Stimulated activated CD8-positive, alpha-beta memory T cell treated with anti-CD3 and anti-CD28 coated beads, Interleukin-2, amount 100 ng/mL, for 48 hours (primary cell): ENCODE measurements at places on chromosomes 12 and 14.

- DNase-seq = no peak
Measured at GRCh38 chr14:28323951-28324741, 442.4 kb upstream of the FOXG1 start.

DNA sequence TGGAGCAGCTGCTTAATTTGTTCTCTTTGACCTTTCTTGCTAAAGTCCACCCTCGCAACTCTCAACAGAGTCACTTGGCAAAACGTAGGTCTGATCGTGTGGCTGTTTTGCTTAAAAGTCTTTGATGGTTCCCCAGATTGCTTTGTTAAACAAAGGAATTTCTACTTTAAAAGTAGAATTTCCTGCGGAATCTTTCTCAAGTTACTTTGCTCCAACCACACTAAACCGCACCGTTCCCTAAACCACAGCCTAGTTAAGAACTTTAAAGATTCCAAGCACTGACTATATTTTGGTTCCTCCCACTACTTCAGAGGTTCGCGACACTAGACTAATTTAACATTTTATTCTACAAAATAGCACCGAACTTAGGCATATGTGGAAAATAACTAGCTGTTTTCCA, 114.8 kb upstream of the FGD4 start:
- DNase-seq = no peak

DNA sequence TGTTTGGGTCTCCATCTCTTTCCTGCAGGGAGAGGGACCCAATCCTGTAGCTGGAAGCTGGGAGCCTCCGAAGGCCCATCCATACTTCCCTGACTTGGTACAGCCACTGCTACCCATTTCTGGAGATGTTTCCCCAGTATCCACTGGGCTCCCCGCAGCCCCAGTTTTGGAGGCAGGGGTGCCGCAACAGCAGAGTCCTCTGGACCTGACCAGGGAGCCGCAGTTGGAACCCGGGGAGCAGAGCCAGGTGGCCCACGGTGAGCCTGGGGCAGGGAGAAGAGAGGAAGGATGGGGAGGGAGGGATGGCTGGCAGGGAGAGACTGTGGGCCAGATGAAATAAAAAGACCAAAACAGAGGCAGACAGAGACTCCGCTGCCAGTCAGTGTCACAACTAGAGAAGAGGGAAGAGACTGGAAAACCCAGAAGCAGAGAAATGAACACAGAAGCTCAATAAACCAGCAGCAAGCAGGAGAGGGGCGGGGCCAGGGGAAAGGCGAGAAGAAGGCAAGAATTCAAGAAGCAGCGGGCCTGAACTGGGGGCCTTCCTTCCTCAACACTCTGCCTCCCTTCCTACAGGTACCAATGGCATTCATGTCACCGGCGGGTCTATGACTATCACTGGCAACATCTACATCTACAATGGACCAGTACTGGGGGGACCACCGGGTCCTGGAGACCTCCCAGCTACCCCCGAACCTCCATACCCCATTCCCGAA, 6.3 kb downstream of the LTBR start:
- no peak for DNase-seq

- no peak for DNase-seq
Measured at GRCh38 chr14:101028971-101029667, 125.6 kb upstream of the RTL1 start.

GRCh38 chr14:90060965-90061684, 669 bp upstream of the KCNK13 start:
- no peak for DNase-seq

GRCh38 chr12:127257366-127257935, 1009.5 kb upstream of the TMEM132C start:
- no peak for DNase-seq

- DNase-seq = no peak
Measured at GRCh38 chr14:32377046-32377646, 48.0 kb downstream of the AKAP6 start.

DNA sequence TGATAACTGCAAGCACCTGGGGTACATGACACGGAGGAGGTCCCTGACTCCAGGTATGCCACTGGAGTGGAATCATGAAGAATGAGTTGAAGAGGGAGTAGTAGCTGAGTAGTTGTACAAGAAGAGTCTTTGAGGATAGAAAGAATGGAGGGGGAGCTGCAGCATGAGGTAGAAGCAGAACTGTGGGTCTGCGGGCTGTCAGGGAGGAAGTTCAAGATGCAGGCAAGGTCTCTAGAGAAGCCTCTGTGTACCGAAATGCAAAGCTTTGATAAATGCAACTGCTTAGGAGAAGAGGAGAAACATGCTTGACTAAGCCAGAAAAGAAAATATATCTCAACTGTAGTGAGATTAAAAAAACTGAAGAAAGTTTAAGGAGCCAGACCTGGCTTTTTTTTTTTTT, 91.5 kb downstream of the CPNE8 start:
- no peak for DNase-seq

DNA sequence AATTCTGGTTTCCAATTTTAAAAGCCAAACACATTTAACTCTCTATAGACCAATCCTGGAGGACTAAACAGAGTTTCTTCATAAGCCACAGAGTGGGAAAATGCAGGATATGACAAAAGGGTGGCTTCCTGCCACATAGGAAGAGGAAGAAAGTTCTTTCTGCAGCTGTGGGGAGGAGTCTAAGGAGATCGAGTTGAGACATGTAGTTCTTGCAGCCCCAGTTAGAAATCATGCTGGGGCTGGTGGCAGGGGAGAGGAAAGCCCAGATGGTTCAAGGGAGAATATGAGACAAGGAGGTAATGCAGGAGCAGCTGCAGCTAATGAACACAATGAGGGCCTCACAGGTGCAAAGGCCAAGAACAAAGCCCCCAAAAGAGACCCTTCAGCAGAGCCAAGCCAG, 85.0 kb upstream of the ARID2 start:
- no peak for DNase-seq

DNA sequence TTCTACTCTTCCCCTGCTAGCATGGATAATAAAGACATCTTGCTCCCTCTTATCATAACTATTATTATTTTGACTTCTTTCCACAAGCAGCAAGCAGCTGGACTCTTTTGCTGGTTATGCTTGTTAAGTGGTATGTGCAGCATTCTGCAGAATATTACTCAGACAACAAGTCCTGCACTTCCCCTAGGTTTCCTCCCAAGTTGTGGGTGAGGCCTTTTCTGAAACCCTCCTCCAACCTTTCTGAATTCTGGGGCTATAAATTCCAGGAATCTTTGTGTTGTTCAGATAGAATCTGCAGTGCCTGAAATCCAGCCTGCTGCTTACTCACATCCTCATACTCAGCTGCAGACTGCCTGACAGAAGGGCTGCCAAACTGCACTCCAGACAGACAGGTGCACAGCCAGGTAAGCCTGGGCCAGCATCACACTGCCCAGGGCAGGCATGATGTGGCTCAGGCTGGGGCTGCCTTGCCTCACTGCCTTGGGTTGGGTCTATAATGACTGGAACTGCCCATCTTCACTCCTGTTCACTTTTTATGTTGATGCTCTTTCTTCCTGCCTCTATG, 6.2 kb upstream of the DHRS2 start:
- DNase-seq = no peak

GRCh38 chr12:68560851-68561422, 49.8 kb upstream of the RAP1B start:
- DNase-seq = no peak

DNA sequence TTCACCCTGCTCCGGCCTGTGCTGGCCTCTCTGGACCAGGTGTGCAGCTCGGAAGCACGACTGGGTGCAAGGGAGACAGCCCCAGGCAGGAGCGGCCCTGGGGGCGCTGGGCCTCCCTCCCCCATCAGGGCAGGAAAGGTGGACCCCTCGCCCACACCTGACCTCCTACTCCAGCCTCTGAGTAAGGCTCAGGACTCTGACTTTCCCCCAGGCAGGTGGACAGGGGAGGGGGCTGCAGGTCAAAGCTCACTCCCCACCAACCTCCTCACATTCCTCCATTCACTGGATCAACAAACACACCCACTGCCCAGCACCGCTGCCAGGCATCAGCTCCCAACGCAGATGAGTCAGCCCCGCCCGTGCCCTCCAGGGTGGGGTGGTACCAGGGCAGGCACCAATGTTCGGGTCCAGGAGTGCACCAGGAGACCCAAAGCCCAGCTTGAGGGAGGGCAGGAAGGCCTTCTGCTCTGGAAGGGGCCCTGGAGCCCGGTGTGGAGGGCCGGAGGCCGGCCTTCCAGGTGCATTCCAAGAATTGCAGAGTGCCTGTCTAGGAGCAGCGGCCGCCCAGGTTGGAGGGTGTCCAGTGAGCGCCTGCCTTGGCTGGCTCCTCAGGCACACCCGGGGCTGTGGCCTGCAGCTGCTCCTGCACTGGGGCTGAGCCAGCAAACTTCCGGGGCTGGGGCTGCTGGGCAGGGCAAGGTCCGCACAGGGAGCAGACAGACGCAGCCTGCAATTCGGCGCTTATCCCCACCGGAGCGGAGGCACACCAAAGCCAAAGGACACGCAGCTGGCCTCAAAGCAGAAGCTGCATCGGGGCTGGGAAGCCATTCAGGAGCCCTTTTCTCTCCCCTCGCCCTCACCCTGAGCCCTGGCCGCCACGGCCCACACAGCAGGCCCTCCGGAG, 1.6 kb upstream of the INF2 start:
- DNase-seq = no peak

- DNase-seq = no peak
Measured at GRCh38 chr12:102879144-102879763, 37.8 kb downstream of the PAH start.

DNA sequence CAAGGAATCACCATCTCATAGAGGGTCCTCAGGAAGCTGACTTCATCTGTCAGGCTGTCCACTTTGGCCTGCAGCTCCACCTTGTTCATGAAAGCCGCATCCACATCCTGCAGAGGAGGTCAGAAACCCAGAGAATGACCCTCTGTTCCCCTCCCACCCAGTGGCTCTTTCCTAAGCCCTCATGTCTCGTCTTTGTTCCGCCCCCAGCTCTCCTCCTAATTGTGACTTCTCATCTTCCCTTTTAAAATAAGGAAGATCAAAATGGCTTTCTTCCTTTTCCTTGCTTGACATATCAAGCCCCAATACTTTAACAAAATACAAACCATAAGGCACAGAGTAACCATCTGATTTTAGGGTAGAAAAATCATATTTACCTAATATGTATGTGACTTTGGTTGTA, 4.4 kb downstream of the KRT76 start:
- no peak for DNase-seq

DNA sequence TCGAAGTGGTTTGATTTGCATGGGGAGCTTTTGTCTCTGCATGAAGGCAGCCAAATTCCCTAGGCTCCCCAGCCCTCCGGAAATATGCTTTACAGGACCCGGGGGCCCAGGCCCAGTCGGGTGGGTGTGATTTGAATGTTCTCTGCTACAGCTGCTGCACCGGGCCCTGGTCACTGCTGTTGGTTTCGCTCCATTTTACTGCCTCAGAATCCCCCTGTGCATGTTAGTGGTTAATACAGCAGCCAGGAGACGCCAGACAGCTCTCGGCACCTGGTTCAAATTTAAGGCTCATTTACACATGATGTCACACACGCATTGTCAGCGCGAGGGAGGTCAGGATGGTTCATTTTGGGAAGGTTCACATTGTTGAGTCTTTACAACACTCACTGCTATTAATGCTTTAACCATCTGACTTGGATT, 99.6 kb downstream of the SLC38A6 start:
- no peak for DNase-seq

DNA sequence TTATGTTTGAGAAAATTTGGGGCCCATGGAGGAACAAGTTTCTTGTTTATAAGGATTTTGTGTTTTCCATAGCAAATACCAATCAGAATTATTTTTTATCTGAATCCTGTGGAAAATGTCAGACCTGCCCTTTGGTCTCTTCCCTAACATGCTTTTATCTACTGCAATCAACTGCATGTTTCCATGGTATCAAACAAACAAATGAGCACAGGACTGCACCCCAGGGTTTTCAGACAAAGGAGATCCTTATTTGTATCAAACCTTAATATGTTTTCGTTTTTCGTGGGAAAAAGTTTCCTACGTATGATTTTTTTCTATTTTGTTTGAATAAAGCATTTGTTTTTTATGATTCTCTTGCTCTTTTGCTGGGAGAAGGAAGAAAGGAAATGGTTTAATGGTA, 91.1 kb downstream of the GPR135 start:
- no peak for DNase-seq

DNA sequence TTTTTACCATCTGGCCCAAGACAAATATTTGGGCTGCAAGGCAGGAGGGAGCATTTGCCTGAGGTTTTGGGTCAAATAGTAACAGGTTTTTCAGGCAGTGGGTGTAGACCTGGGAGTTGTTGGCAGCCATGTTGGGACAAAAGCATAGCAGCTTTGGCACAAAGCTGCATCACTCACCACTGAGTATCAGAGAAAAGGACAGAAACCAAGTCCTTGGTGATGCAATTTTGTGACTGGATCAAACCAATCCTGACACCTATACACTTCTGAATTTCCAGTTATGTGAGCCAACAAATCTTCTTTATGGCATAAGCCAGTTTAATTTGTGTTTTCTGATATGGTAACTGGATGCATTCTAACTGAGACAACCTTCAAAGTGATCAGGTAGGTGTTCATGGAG, 144.8 kb upstream of the KRR1 start:
- DNase-seq = no peak

DNA sequence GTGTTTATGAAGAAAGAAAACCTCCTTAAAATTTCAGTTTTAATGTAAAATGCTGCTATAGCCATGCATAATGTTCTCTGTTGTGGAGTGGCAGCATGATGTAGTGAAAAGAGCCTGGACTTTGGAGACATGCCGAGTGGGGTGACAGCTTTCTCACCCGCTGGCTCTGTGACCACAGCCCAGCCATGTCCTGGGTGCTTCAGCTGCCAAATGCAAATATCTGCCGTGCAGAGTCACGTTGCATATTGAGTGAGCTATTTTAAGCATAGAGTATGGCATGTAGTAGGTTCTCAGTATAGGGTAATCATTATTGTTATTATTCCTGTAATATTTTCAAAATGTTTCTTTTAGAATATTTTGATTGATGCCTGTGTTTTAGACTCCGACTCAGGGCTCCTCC, 15.5 kb upstream of the TCTN2 start:
- DNase-seq = no peak

DNA sequence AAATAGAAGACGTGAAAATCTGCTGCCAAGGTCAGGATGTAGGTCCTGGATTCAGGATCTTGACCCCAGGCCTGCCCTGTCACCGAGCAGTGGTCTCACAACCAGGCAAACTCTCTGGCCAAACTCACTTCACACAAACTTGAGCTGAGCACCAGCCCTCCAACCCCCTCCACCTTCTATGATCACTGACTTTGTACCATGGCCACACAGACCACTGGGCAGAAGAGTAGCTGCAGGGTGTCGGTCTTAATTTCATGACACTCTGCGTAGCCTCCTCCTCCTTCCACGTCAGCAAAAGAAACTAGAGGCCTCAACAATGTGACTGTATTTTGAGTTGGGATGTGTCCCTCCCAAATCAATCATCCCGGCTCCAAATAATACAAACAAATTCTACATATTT, 7.2 kb upstream of the TBX3 start:
- no peak for DNase-seq

- no peak for DNase-seq
Measured at GRCh38 chr12:29374913-29375312, 6.1 kb downstream of the ERGIC2 start.

GRCh38 chr12:105915997-105916759, 222.6 kb downstream of the NUAK1 start:
- DNase-seq = no peak

- DNase-seq = no peak
Measured at GRCh38 chr14:104752423-104752734, 568 bp upstream of the SIVA1 start.
